RWPE1 (cell line): ENCODE measurements at places on chromosomes 1 and 21.

- no peak for DNase-seq
Observed at GRCh38 chr1:150548324-150548631, 930 bp upstream of the ADAMTSL4 start.

GRCh38 chr1:240591564-240591963 is 20.4 kb downstream of the GREM2 start:
- DNase-seq, result no peak

- no peak for DNase-seq
Observed at GRCh38 chr1:88275259-88275862, 408.7 kb upstream of the PKN2 start.

GRCh38 chr21:34695434-34695833 is 26.6 kb downstream of the CLIC6 start:
- no peak for DNase-seq

DNA sequence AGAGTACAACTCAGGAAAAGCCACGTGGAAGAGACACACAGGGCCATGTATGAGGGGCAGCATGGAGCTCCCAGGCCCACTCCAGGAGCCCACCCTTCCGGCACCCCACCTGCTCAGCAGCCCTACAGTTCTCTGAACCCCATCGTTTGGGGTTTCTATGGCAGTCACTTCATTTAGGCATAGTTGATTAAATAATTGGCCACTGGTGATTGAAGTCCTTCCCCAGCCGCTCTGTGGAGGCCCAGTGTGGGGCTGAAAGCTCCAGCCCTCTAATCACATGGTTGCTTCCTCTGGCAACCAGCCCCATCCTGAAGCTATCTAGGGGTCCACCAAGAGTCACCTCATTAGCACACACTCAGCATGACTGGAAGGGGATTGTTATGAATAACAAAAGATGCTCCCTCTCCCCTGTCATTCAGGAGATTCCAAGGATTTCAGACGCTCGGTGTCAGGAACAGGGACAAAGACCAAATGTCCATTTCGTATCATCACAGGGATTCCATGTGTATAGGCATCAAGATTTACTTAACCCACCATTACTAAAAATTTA is 12.2 kb upstream of the S100A7A start:
- no peak for DNase-seq

GRCh38 chr1:10830961-10831668 is 34.7 kb upstream of the CASZ1 start:
- DNase-seq, result peak; percentile 64

DNA sequence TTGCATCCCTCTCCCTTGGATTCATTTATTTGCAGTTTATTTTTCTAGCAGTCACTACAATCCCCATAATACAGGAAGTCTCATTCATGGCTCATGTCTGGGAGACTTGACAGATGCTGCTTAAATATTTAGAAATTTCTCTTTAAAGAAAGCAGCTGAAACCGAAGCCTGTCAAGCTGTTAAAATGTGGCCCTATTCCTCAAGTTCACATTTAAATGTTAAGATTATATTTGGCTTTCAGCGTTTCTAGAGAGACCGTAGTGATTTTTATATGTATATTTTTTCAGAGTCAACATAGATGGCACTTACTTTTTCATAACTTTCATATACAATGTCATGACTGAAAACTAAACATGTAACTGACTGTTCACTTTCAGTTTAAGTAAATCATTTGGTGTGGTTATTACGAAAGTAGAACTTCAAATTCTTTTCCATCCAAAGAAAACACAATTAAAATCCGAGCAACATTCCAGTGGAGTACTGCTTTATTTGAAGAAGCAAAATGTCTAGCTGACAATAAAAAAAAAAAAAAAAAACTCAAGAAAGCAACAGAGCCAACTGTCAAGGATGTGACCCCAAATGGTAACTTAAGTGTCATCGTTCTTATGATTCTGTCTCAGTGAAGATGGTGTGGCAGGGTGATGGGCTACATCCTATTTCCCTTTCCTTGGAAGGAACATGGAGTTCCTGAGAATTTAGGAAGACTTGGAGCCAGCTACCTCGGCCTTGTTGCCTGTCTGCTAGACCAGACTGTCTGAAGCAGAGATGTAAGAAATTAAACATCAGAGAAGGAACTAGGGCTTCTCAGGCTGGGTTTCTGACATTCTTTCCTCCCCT is 37.8 kb downstream of the MIS18A start:
- DNase-seq, result no peak

DNA sequence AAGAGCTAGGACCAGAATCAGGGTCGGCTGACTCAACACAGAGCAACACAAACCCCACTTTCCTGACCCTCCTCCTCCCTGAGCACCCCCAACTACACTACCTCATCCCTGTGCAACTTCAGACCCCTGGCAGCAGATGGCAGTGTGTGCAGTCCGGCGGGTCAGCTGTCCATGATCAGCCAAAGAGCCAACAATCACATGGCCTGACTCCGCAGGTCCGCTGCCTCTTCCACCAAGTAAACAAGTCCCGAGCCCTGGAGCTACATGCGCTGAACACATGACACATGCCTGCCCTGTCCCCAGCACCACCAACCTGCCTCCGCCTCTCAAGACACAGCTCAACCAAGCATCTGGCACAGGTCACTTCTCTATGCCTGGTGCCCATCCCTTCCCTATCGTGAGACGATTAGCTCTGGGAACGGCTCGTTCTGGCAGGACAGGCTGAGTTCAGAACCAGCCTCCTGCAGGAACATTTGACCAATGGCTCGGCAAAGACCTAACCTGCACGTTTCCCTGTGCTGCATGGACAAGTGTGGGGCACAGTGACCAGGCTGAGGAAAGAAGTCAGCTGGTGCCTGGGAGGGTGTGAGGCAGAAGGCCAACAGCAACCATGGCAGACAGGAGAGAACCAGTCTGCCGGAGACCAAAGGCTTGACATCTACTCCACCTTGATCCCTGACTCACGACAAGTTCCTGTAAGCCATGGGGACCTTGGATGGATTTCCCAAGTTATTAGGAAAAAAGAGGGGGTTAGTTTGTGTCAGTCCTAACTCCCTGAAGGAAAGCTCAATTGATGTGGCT is 60.3 kb downstream of the CD46 start:
- DNase-seq, result no peak

DNA sequence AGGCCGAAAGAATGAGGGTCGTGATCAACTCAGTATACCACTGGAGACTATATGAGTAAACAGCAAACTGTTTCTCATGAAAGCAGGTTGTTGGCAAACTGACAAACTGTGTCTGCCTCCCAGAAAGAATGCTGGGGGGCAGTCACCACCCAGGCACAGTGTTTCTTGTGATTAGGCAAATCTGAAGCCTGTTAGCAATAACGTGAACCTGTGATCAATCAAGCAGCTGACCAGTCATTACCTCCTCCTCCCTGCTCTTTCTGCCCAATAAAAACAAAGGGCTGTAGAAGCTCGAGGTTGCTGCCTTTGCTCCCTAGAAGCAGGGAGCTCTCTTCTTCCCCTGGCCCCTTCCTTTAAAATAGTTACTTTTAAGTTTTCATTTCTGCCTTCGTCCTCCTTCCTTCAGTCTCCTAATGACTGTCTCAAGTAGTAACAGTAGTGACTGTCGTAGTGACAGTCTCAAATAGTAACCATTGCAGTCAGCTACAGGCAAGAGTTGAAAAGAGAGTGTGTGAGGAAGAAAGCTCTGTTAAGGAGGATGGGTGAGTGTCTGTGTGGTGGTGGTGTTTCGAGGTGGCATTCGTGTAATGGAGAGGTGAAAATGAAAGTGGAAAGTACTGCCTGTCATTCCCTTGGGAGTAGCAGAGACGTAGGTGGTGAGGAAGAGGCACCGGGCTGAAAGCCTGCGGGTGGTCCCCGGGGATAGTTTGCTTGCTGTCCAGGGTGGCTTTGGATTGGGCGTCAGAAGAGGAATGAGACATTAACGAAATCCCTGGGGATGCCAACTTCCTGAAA is 14.5 kb downstream of the HHAT start:
- no peak for DNase-seq

DNA sequence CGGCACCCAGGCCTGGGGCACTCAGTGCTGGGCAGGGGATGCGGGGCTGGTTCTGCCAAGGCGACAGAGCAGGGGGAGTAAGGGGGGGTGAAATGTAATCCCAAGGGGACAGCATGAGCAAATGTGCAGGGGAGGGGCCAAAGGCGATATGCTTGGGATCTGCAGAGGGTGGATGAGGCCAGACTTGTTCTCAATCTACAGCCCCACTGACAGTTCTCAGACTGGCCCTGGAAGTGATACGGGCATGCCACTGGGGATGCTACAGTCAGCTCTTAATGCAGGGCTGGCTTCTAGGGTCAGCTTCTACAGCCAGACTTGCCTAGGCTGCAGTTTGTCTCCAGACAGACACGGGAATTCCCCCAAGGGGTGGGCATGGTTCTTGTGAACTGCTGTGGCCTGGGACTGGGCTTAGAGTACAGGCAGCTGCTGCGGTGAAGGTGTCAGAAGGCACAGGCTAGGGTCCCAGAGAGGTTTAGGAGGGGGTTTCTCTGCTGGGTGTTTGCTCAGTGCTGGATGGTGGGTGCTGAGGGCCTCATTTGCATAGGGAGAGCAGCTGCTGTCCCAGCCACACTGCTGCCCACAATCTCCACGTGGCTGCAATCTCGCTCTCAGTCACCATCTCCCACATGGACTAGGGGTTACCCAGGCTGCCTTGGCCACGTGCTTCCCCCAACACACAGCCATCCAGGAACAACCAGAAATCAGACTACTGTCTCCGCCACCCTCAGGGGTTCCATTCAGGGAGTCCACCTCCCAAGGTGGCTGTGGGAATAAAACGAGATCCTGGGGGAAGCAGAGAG is 190.1 kb downstream of the HIVEP3 start:
- DNase-seq, result no peak
